ENCODE measurements at places on chromosomes 7 and 10.

- no peak for DNase-seq
Measured at GRCh38 chr10:77580482-77580881, 57.1 kb downstream of the KCNMA1 start.

GRCh38 chr7:6446838-6447580, 745 bp downstream of the DAGLB start:
- DNase-seq, result no peak

GRCh38 chr7:122652876-122653275, 46.0 kb downstream of the RNF133 start:
- no peak for DNase-seq

DNA sequence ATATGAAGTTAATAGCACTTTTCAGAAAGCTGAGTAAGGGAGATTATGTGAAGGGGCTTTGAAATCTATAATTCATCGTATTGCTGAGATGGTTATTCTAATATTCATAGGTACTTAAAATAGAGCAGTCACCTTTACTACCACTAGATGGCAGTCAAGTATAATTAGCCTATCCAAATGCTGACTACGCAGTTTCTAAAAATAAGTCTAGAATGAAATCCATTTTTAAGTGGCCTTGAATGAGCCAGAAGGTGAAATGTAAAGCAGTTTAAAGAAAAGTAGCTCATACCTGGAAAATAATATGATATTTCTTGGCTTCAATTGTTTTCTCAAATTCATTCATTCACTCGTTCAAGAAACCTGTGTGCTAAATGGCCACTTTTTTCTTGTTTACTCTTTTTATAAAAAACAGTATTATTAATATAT, 1277.1 kb downstream of the GATA3 start:
- DNase-seq, result peak; percentile 16

DNA sequence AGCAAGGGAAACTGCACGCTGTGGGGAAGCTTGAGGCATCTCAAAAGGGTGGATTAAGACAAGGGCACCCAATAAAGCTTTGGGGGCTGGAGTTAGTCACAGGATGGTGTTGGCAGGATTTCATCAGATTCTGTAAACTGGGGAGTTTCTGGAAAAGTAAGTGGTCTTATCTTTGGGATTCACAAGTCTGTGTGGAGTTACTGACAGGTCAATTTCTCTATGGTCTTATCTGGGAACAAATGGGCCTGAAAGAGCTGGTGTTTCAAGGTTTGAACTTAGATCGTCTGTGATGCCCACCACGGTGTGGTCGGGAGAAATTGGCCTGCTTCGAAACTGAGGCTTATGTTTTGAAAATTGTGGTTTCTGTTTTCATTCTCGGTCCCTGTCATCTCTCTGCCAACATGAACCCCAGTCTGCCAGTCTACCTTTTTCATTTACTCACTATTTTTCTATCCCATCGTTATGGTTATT, 23.8 kb upstream of the AOAH start:
- DNase-seq, result no peak
